ENCODE measurements at places on chromosomes 13 and 19.
A peak's percentile ranks its signal among the peaks of the same experiment; 100 is the strongest.

DNA sequence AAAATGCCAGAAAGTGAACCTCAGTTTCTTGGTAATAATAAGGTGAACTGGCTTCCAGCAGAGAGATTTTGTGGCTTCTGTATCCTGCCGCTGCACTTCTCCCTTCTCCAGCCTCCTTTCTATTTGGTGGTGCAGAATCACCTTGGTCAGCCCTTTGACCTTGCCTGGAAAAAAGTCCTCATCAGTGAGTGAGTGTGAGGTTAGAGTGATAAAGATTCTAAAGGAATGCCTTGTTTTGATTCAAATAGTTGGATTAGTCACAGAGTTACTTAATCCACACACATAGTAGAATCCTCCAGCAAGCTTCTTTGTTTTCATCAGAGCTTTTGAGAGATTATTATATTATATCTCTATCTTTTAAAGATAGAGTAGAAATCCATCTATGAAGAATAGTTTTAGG, 140.9 kb downstream of the KCNRG start:
- DNase-seq, result no peak

GRCh38 chr13:38879278-38879677, 111.4 kb downstream of the STOML3 start:
- no peak for DNase-seq

DNA sequence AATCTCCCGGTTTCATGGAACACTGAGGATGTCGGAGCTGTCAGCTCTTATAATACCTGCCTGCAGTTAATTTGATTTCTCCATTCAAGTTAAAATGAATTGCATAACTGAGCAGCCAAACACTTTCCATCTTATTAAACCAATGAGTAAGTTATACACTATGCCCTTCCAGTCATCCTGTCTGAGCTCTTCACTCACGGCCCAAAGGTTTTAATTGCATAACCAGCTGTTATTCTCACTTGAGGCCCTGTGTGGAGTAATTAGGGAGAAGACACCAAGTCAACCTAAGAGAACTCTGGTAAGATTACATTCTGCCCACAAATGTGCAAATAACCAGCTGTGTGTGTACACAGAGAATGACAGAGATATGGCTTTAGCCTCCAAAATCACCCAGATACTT, 303.5 kb downstream of the TBC1D4 start:
- no peak for DNase-seq

DNA sequence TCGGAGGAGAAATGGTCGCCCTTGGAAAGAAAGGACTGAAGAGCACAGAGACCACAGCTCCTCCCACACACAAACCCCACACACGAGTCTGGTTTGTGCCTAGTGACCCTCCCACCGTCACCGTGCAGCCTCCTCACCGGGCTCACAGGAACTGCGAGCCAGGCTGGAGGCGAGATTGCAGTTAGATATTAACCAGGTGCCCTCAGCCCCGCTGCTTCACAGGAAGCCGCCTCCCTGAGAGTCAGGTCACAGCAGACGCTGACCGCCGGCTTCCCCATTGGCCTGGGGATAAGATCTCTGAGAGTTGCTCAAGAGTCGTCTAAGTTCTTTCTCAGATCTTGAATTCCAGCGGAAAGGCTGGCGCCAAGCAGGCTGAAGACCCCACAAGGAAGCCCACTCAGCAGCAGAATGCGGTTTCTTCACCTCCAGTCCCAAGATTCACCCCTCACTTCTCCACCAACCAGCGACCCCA, 870 bp downstream of the ZNF44 start:
- DNase-seq, result peak; percentile 33

DNA sequence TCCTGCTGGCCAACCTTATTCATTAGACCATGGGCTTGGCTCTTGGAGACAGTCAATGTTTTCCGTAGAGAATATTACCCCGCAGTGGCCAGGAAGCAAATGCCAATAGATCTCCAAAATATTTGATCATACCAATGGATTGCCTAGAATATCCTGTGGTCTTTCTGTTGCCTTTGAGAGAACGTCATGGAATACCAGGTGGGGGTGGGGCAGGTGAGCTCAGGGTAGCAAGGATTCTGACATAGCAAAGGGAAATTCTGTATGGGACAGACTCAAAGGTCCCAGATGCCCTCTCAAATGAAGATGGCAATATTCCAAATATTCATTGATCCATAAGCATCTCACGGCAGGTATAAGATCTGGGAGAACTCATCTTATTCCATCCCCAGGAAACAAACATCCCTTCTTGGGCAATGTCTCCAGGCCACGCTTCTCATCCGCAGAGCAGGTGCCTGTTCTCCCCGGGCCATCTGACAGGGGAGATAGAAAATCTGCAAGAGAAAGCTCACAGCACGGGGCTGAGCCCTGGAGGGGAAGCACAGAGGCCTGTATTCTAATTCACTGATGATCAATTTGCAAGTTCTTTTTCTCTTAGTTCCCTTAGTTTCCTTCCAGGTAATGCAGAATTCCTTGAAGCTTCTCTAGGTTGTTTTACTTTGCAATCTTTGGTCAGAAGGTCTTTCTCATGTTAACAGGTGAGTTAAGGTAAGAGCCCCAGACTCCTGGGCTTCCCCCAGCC, 69.6 kb upstream of the TSHZ3 start:
- no peak for DNase-seq

GRCh38 chr13:25213715-25214114, 41.6 kb upstream of the AMER2 start:
- DNase-seq, result no peak

DNA sequence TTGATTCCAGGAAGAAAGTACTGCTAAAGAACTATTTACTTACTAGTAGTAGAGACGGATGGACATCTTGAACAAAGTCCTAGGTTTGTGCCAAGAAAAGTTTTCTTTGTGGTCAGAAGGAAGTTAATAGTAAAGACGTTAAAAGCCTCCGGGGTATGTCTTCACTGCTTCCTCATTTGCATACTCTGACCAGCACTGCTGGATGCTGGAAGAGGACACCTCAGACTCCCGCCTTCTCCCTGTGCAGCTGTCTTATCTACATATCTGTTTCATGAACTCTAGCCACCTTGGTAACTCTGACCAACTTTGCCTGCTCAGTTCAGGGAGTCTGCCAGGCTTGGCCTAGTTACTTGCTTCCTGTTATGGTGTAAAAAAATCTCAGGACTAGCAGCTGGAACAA, 1109.1 kb upstream of the MIR17HG start:
- no peak for DNase-seq

GRCh38 chr13:32829676-32830335, 186.4 kb upstream of the KL start:
- no peak for DNase-seq

DNA sequence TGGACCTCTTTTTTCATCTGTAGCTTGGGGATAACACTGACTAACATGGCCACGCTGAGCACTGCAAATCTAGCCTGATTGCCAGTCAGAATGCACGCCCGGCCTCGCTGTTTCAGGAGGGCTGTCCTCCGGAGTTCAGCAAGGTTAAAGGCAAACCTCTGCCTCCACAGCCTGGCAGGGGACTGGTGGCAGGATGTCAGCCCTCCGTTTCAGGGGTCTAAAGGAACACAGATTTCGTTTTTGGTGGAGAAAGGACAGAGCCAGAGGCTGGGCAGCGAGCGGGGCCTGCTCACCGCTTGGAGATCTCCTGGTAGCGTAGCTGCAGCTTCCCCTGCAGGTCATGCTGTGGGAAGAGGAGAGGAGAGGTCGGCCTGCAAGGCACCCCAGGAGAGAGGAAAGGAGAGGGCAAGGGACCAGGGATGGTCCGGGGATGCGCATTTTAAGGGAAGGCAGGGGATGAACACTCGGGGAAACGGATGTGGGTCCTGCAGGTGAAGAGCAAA, 560 bp downstream of the NDUFA7 start:
- DNase-seq, result no peak

Measured in activated T-helper 1 cell treated with anti-CD3 and anti-CD28 coated beads, Interleukin-2, amount 50 U/mL, for 16 hours (primary cell).